ENCODE measurements at places on chromosomes 12 and 14. TPM values are rescaled to one million over a fixed set of nuclear protein-coding genes. Genes with fewer than 3 reads are reported as not detected.

Gene SLC38A6
- 11.8 TPM for total RNA-seq

DNA sequence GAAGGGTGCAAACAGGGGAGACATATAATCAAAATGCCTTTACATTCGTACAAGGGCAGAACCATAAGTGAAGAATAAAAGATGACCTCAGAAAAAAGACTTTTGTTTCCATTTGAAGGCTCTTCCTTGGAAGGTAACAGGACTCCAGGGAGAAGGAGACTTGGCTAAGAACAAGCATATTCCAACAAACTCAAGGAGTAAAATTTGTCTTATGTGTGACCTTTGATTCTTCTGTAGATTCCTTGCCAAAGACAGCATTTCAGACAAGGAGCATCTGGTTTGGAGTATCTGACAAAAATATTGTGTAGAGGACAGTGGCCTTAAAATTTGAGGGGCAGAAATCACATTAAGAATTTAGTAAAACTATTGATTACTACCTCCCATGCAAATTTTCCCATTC is 991.9 kb downstream of the FLRT2 start:
- ATAC-seq, result no peak

DNA sequence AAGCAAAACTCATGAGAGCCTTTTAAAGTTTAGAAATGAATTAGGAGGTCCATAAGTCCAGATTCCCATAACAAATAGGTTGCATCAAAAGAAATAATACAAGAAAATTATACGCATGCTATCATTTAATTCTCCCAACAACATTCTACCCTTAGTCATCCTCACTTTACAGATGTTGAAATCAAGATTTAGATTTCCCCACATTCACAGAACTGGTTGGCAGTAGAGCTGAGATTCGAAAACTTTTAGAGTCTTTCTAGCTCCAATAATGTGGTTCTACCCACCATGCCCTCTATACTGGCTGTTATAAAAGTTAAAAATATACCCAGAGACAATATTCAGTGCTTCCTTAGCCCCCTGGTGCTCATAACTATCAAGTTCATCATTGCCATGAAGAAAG is 56.6 kb upstream of the METAP2 start:
- no peak for ATAC-seq

DNA sequence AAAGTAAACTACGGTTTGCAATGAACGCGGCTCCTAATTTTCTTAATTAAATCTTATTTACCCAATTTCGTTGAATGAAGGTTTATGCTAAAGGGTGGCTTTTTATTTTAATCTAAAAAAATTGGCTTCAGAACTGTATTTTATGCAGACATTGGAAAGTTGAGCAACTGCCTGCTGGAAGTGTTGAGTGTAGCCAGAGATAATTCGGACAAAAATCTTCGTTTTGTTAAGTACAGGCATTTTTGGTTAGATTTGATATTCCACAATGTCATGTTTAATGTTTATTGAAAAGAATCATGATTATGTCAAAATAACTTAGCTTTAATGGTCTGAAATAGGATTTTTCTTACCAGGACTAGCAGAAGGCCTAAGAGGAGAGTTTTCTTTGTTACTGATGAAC is 875 bp downstream of the IRAK3 start:
- ATAC-seq, result no peak

- ATAC-seq, result no peak
Observed at GRCh38 chr12:88896958-88897357, 316.7 kb upstream of the KITLG start.

Gene TMEM132D
- not detected for total RNA-seq

- ATAC-seq, result peak; percentile 47
Observed at GRCh38 chr14:61188196-61188595, 92.9 kb downstream of the TMEM30B start.

Gene SLCO1B1
- not detected for total RNA-seq

- peak; percentile 34 for ATAC-seq
Observed at GRCh38 chr14:49940808-49941421, 48.0 kb downstream of the ARF6 start.

GRCh38 chr12:96502477-96502876 is 13.1 kb downstream of the CFAP54 start:
- ATAC-seq, result peak; percentile 63

Gene ZNF385A
- 2.6 TPM for total RNA-seq

GRCh38 chr12:84825149-84825548 is 87.5 kb downstream of the SLC6A15 start:
- ATAC-seq, result no peak

Gene SIVA1
- total RNA-seq, result 65.2 TPM

DNA sequence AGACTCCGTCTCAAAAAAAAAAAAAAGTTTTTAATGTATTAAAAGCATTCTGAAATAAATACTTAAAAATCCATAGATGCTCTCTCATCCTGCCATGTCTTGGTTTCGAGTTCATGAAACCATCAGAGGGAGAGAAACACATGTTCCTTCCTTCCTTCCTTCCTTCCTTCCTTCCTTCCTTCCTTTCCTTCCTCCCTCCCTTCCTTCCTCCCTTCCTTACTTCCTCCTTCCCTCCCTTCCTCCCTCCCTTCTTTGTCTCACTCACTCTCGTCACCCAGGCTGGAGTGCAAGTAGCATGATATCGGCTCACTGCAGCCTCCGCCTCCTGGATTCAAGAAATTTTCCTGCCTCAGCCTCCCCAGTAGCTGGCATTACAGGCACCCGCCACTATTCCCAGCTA is 60.4 kb upstream of the DUSP6 start:
- no peak for ATAC-seq

DNA sequence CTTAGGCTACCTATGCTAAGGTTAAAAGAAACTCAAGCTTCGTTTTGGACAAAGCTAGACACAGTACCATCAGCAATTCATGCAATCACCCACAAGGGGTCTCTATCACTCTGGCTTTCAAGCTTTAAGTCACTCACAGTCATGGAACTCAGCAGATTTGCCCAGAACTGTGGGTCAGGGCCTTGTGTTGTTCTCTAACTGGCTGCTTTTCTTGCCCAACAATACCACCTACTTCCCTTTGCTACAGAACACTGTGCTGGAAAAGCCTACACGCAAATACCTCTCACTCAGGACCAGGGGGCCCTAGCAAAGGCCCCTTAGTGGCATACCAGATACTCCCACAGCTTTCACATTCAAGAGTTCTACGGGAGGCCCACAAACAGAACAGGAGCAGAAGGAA is 9.1 kb downstream of the NEMP1 start:
- ATAC-seq, result peak; percentile 79

DNA sequence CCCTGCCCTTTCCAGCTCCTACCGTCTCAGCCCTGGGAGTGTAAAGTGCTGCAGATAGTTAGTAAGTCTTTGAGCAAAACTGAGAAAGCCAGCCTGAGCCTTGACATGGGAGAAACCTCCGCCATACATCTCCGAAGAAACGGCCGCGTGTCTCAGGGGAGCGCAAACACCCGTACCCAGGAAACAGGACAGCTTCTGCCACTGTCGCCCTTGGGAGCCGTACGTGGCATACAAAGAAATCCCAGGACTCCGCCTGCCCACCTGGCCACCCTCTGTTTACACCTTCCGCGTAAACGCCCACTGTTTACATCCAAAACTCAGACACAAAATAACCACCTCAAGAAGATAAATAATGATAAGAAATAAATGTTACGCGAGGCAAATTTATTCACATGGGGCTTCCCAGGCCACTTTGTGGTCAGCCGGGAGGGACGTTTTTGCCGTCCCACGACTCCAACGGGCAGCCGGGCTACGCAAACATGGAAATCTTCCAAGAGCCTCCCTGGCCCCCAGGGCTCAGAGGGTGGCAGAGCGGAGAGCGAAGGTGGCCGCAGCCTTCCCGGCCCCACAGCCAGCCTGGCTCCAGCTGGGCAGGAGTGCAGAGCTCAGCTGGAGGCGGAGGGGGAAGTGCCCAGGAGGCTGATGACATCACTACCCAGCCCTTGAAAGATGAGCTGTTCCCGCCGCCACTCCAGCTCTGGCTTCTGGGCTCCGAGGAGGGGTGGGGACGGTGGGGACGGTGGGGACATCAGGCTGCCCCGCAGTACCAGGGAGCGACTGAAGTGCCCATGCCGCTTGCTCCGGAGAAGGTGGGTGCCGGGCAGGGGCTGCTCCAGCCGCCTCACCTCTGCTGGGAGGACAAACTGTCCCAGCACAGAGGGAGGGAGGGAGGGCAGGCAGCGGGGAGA is at the start of gene BDKRB2:
Gene BDKRB2, plus strand, starts transcription at position 689 of the 908 bp plus-strand sequence. CDS start 32,269 bp downstream, outside the sequence.
- ATAC-seq, result peak; percentile 65

DNA sequence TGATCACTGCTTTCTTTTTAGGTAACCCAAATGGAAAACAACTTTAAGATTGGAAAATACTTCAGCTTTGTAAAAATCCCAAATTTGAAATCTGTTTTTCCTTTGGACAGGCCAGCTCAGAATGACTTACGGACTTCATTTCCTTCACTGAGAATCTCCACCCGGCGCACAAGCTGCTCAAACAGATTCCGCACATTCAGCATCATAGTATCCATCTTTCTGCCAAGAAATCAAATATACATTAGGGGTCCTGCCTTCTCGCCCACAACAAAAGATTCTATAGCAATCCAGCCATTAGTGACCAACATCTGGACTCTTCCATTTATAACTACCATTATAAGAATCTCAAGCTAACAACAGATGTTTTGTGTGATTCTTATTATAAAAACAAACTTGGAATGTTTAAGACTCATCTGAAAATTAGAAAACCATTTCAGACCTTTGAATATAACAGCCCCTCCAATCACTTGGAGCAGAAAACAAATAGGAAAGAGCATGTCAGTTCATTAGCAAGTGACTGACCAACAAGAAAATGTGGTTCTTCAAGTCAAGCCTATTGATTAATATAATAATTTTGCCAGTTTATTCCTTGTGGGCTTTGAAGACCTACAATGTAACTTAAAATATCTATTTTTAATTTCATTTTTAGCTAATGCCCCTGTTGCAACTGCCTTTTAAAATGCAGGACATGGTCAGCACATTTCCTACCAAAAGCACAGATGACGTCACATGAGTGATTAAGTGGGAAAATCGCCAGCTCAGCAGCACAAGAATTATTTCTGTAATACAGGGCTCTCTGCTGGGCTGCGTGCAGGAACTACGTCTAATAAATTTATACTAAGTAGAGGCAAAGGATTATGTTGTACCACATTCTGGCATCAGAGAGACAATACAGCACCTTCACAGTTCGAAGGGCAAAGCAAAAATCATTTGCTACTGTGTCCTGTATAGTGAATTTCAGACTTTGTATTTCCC is 8.5 kb downstream of the RACGAP1 start:
- ATAC-seq, result no peak

- peak; percentile 97 for ATAC-seq
Observed at GRCh38 chr14:39383026-39383660, 49.1 kb downstream of the FBXO33 start.

Data from activated T-helper 17 cell treated with anti-CD3 and anti-CD28 coated beads, Interleukin-2, amount 50 U/mL, for 72 hours (primary cell).